ENCODE measurements at places on chromosomes 2 and 18. TPM values are rescaled to one million over a fixed set of nuclear protein-coding genes. Genes with fewer than 3 reads are reported as not detected.

Gene IL1B
- polyA plus RNA-seq = not detected

Gene SATB2
- polyA plus RNA-seq = not detected

Gene RAB6C
- polyA plus RNA-seq = not detected

Gene GAD1
- not detected for polyA plus RNA-seq

Gene ANKRD62
- not detected for polyA plus RNA-seq

Gene TSGA10
- polyA plus RNA-seq = 22.5 TPM

Gene GPR39
- not detected for polyA plus RNA-seq

Gene INO80B
- 8.2 TPM for polyA plus RNA-seq

Gene CAPG
- polyA plus RNA-seq = 15.7 TPM

Gene VWA3B
- polyA plus RNA-seq = not detected

Gene NTSR2
- not detected for polyA plus RNA-seq

Gene CEP76
- 4.0 TPM for polyA plus RNA-seq

Gene GCG
- polyA plus RNA-seq = not detected

Gene KCNJ3
- not detected for polyA plus RNA-seq

Gene PLEK
- 148 TPM for polyA plus RNA-seq

Gene GPR55
- 3.1 TPM for polyA plus RNA-seq

Gene TUBB8B
- polyA plus RNA-seq = not detected

Gene FZD7
- 0.07 TPM for polyA plus RNA-seq

Gene MYOM1
- 1.5 TPM for polyA plus RNA-seq

Gene PLCD4
- polyA plus RNA-seq = 0.13 TPM

Gene RGPD3
- 0.06 TPM for polyA plus RNA-seq

Gene RAPGEF4
- not detected for polyA plus RNA-seq

Gene KCNF1
- not detected for polyA plus RNA-seq

Measured in naive thymus-derived CD8-positive, alpha-beta T cell (primary cell).